ENCODE measurements at places on chromosomes 13 and 19. TPM values are rescaled to one million over a fixed set of nuclear protein-coding genes. Genes with fewer than 3 reads are reported as not detected.

The MIR17HG gene
- 1.3 TPM for polyA plus RNA-seq

The HSH2D gene
- polyA plus RNA-seq = not detected

The ZIM2 gene
- not detected for polyA plus RNA-seq

The ZNF221 gene
- polyA plus RNA-seq = 7.4 TPM

The F2RL3 gene
- polyA plus RNA-seq = not detected

The SLC10A2 gene
- not detected for polyA plus RNA-seq

The IER2 gene
- polyA plus RNA-seq = 23.3 TPM

The GPC5 gene
- polyA plus RNA-seq = 5.0 TPM

The EBI3 gene
- polyA plus RNA-seq = not detected

The KIR2DL1 gene
- not detected for polyA plus RNA-seq

The GFY gene
- polyA plus RNA-seq = not detected

The ZNF583 gene
- polyA plus RNA-seq = 31.5 TPM

The ZNF541 gene
- polyA plus RNA-seq = not detected

The MBD3L2 gene
- polyA plus RNA-seq = not detected

The HPN gene
- 0.15 TPM for polyA plus RNA-seq

The ZNF560 gene
- 0.61 TPM for polyA plus RNA-seq

The ZNF574 gene
- 11.0 TPM for polyA plus RNA-seq

The TMC4 gene
- 2.2 TPM for polyA plus RNA-seq

The TJP3 gene
- 0.15 TPM for polyA plus RNA-seq

The CGB8 gene
- not detected for polyA plus RNA-seq

The DPF1 gene
- polyA plus RNA-seq = 132 TPM

The CYP4F8 gene
- not detected for polyA plus RNA-seq

The NLRP11 gene
- not detected for polyA plus RNA-seq

The EXOC3L2 gene
- polyA plus RNA-seq = not detected

The GRK1 gene
- 0.06 TPM for polyA plus RNA-seq

The NKPD1 gene
- 2.8 TPM for polyA plus RNA-seq

The SYT5 gene
- 210 TPM for polyA plus RNA-seq

The WBP4 gene
- polyA plus RNA-seq = 19.0 TPM

The TPTE2 gene
- polyA plus RNA-seq = 1.0 TPM

The MEIOSIN gene
- not detected for polyA plus RNA-seq

The SCN1B gene
- polyA plus RNA-seq = 1.5 TPM

The IGFL1 gene
- polyA plus RNA-seq = not detected

The SLC1A6 gene
- polyA plus RNA-seq = 51.7 TPM

The ZNF575 gene
- not detected for polyA plus RNA-seq

The TRPC4 gene
- 10.0 TPM for polyA plus RNA-seq

The MEX3D gene
- 20.8 TPM for polyA plus RNA-seq
